ENCODE measurements at places on chromosomes 6 and 20. TPM values are rescaled to one million over a fixed set of nuclear protein-coding genes. Genes with fewer than 3 reads are reported as not detected.

Gene AIF1
- total RNA-seq: 22.6 TPM

Gene PGBD1
- 17.8 TPM for total RNA-seq

Gene EMILIN3
- total RNA-seq: 3.5 TPM

Gene IRF4
- not detected for total RNA-seq

Gene CCM2L
- 3.7 TPM for total RNA-seq

Gene POM121L2
- not detected for total RNA-seq

Gene CRISP2
- 1.6 TPM for total RNA-seq

Gene NQO2
- total RNA-seq: 14.5 TPM

Gene CTCFL
- total RNA-seq: 0.23 TPM

Gene DACT2
- 4.6 TPM for total RNA-seq

Gene ZBP1
- total RNA-seq: not detected

All from diencephalon (tissue), 1 donor.